ENCODE measurements at places on chromosomes 2 and 18.

- DNase-seq: no peak
Measured at GRCh38 chr18:33873112-33873511, 295.1 kb downstream of the ASXL3 start.

DNA sequence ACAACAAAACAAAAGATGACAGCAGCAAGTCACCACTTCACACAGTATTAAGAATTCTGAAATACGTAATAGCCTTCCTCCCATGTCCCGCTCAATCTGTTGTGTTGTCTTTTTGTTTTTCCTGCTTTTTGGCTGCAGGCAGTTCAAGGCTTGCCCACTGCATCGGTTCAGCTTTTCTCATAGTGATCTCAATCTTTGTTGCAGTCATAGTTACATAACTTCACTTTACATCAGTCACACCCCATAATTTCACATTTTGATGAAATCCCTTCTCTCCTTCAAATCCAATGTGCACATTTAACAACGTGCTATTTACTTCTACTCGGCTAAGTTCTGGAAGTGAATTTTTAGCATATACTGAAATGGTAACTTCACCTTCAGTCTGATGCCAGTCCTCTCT, 33.8 kb upstream of the HAAO start:
- DNase-seq: no peak

- peak; percentile 24 for DNase-seq
Measured at GRCh38 chr2:172288603-172289002, 138.8 kb upstream of the ITGA6 start.

DNA sequence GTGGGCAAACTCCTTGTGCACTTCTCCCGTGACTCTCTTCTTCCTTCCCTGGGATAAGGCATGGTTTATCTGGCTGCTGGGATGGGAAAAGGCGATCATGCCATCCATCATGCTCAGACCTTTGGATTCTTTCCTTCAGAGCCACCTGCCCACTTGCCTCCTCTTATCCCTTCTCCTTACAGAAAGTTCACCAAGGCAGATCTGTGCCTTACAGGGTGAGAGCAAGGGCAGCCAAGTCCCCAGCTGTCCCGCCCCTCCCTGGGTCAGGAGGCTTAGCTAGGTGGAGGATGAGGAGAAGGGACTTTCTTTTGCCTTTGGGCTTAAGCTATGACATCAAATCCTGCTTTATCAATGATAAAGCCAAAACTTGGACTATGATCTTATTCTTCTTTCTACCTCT, 47.6 kb downstream of the KCNE4 start:
- DNase-seq: no peak

DNA sequence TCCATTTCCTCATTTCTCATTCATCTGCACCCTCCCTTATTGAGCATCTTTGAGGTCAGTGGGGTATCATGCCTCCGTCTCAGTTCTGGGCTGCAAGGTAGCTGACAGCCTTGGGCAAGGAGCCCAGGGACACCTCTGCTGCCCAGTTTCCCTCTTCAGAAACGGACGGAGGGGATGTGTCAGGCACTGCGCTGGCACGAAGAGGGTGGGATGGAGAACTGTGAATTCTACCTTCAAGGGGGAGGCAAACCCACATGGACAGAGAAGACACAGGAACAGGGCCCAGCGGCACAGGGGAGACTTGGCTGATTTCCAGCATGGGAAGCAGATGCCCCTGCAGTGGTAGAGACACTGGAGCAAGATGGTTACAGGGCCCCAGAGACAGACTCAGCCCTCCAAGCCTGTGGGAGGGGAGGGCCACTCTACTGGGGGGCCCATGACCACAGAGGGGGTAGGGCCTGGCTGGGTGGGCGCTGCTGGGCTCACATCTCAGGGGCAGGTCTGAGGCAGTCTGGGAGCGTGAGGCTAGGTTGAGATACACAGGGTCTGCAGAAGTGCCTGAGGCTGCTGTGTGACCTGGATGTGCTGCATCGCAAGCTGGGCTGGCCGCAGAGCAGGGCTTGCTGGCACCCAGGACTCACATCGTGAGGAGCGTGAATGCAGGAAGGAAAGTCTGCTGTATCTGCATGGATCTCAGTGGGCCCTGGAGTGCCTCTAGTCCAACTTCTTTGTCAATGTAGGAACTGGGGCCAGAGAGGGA, 92.3 kb downstream of the HS1BP3 start:
- peak; percentile 58 for DNase-seq

- peak; percentile 63 for DNase-seq
Measured at GRCh38 chr18:66833646-66834045, 229.8 kb upstream of the CDH19 start.

DNA sequence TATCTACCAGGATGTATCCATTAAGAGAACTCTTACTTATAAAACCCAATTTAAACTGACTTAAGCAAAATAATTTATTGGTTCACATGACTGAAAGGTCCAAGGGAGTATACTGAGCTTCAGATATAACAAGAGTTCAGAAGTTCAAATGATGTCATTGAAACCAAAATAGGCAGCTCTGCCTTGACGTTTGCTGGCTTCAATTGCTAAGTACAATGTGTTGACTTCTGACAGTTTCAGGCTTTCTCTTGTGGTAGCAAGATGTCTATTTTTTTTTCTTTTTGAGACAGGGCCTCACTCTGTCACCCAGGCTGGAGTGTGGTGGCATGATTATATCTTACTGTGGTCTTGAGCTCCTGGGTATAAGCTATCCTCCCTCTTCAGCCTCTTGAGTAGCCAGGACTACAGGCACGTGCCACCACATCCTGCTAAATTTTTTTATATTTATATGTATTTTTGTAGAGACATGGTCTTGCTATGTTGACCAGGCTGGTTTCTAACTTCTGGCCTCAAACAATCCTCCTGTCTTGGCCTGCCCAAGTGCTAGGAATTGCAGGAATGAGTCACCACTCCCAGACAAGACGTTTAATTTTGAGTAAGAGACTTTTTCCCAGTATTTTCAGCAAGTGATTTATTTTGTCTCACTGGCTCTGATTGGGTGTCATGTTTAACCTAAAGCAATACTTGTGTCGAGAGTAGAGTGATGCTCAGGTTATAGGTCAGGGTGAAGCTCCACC, 184.8 kb downstream of the NR4A2 start:
- no peak for DNase-seq

- DNase-seq: no peak
Measured at GRCh38 chr2:84847326-84848050, 33.4 kb downstream of the TRABD2A start.

DNA sequence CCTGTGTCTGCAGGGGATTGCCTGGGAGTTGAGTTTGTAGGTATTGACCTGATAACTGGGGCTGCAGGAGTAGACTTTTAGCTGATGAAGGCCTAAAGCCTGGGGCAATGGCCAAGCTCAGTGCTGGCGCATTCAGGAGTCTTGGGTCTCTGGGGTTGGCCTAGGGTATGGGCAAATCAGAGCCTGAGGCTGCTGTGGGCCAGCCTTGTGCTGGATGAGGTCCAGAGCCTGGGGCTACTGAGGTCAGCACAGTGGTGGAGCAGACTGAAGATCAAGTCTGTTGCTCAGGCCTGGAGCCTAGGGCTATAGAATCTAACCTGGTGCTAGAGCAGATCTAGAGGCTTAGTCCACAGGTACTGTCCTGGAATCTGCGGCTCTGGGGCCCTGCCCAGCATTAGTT, 262.4 kb downstream of the ZNF804A start:
- DNase-seq: no peak

DNA sequence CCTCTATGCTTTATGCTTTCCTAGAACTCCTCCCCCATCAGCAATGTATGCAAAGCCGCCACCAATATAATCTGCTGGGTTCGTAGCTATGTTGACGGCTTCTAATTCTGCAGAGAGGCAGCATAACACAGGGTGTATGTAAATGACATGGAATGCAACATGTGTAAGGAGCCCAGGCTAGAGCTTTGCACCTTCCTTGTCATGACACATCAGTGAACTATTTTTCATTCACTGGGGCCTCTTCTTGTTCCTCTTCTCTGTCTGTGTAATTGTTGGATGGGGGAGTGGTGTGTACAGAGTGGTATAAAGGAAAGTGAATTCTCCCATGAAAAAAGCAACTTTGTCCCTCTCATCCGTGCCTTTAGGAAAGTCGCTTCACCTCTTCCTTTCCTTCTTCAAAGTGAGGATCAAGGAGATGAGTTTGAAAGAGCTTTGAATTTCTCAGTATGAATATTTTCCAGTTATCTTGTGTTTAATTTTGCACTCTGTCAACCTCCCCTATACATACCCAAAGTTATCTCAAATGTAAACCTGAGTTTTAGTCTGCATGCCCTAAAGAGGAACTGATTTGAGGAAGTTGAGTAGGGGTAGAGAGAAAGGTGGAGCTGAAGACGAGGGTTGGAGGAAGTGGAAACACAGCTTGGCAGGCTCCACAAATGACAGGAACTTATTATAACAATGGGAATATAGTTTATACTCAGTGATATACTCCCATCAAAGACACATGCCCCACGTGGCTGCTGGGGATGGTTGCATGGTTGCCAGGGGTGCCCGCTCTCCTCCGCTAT, 74.9 kb upstream of the ARL4C start:
- no peak for DNase-seq

- no peak for DNase-seq
Measured at GRCh38 chr2:30649828-30650227, 157.4 kb downstream of the CAPN13 start.

GRCh38 chr2:205372141-205372540, 310.2 kb upstream of the NRP2 start:
- no peak for DNase-seq

DNA sequence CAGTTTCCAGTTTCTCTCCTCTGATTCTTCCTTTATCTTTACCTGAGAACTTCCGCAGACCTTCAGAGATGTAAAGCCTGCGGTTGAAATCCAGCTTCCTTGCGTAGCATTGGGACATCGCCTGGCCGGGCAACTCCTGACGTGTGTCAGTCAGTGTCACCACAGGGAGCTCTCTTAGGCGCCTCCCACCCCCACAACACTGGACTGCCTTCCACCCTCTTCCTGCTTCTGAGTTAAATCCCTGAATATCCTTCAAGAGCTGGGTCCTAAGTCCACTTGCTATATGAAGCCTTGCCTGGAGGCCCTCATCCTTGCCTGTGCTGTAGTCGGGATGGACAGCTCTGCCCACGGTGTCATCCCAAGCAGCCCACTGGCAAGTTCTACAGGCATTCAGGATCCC, 179.4 kb downstream of the SEPTIN10 start:
- no peak for DNase-seq

- no peak for DNase-seq
Measured at GRCh38 chr2:239852272-239852671, 172.9 kb downstream of the NDUFA10 start.

DNA sequence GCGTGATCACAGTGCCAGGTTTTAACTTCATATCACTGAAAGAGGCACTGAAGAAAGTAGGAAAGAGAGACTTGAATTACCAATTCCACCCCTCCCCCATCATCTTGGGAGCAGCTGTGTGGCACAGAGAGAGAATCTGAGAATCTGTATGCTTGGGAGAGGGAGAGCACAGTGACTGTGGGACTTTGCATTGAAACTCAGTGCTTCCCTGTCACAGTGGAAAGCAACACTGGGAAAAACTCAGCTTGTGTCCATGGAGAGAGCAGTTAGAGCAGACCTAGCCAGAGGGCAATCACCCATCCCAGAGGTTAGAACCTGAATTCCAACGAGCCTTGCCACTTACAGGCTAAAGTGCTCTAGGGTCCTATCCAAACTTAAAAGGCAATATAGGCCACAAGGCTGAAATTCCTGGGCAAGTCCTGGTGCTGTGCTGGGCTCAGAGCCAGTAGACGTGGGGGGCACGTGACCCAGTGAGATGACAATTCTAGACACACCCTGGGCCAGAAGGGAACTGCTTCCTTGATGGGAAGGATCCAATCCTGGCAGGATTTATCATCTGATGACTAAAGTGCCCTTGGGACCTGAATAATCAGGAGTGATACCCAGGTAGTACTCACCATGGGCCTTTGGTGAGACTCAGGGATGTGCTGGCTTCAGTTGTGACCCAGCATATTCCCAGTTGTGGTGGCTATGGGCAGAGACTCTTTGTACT, 15.5 kb upstream of the ABCB11 start:
- no peak for DNase-seq

GRCh38 chr2:148273158-148273691, 252.3 kb downstream of the MBD5 start:
- no peak for DNase-seq

DNA sequence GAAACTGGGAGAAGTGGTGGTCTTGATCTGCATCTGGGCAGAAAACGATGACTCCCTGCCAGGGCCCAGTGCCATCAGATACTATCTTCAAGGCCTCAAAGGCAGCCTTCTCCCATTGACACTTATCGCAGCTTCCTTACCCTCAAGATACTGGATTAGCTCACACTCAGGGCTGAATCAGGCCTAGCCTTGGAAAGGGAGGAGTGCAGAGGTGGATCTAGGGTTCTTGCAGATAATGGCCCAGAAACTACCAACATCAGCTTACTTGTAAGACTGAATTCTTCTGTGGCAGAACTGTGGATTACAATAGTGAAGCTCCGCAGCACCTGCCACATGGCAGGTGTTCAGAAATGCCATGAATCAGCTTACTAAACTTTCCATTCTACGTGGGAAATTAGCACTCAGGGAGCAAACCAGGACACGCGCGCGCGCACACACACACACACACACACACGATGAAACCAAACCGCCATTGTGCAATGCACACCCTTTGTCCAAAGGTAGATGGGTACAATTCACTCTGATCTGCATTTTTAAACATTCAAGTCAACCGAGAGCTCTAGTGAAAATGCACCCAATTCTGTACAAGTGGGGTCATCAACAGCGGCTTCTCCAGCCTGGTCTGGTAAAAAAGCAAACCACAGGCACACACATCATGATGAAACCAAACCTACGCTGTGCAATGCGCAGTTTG, 26.3 kb upstream of the TMEM182 start:
- DNase-seq: no peak

DNA sequence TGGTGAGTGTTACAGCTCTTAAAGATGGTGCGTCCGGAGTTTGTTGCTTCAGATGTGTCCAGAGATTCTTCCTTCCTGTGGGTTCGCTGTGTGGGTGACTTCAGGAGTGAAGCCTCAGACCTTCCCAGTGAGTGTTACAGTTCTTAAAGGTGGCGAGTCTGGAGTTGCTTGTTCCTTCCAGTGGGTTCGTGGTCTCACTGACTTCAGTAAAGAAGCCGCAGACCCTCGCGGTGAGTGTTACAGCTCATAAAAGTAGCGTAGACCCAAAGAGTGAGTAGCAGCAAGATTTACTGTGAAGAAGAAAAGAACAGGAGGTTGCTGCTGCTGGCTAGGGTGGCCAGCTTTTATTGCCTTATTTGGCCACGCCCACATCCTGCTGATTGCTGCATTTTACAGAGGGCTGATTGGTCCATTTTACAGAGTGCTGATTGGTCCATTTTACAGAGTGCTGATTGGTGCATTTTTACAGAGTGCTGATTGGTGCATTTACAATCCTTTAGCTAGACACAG, 34.0 kb upstream of the SPTBN1 start:
- no peak for DNase-seq

DNA sequence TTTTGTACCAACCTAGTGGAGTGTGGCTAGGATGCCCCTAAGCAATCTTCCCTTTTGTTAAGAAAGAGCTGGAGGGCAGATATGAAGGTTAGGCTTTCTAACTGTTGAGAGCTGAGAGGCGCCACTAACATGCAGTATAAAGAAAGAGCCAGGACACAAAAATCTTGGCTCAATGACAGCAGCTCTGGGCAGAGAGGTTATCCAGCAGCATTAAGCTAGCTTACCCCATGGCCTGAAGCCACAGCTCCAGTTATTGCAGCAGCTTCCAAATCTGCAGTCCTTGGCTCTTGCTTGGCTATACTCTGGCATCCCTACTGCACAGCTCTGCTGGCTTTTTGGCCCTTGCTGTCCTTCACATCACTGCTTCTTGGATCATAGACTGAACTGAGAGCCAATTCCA, 213.4 kb downstream of the GPD2 start:
- peak; percentile 45 for DNase-seq

GRCh38 chr2:219516888-219517287, 2.6 kb downstream of the ASIC4 start:
- DNase-seq: no peak
